Activated CD4-positive, alpha-beta T cell treated with anti-CD3 and anti-CD28 coated beads, Interleukin-2, amount 50 U/mL, for 48 hours (primary cell): ENCODE measurements at places on chromosomes 11 and 22.

- no peak for DNase-seq
These were observed 725.3 kb upstream of the CCDC179 start for GRCh38 chr11:23585416-23586104.

DNA sequence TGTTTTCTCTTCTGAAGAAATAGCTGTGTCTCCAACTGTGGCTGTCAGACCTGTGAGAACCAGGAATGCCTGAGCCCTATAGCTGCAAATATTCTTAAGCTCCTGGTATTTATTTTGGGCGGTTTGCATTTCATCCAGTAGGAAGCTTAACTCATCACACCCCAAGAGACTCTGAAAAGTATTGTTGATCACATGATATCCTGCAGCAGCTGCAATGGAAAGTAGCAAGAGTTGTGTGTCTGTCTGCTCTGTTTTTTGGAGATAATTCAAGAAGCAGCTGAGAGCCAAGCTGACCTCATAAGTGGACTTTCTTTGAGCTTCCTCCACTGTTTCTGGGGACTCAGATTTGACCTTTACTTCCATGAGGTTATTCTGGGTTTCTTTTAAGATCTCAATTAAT is 36.4 kb upstream of the MRPL17 start:
- no peak for DNase-seq

GRCh38 chr11:19673924-19674729 is 38.5 kb upstream of the NAV2 start:
- DNase-seq = no peak

DNA sequence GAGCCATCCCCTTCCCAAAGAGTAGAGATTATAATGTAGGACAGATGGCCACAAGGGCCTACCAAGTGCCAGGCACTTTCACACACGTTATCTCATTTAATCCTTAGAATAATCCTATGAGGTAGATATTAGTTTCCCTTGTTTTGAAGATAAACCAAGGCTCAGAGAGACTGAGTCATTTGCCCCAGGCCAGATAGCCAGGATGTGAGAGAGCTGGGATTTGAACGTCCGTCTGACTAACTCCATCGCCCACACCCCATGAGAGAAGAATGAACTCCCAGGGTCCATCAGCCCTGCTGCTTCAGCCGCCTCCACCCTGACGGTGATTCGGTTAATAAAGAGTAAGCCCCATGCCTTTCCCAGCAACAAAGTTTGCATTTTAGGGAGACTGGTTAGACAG is 10.7 kb downstream of the PRG3 start:
- DNase-seq = no peak

DNA sequence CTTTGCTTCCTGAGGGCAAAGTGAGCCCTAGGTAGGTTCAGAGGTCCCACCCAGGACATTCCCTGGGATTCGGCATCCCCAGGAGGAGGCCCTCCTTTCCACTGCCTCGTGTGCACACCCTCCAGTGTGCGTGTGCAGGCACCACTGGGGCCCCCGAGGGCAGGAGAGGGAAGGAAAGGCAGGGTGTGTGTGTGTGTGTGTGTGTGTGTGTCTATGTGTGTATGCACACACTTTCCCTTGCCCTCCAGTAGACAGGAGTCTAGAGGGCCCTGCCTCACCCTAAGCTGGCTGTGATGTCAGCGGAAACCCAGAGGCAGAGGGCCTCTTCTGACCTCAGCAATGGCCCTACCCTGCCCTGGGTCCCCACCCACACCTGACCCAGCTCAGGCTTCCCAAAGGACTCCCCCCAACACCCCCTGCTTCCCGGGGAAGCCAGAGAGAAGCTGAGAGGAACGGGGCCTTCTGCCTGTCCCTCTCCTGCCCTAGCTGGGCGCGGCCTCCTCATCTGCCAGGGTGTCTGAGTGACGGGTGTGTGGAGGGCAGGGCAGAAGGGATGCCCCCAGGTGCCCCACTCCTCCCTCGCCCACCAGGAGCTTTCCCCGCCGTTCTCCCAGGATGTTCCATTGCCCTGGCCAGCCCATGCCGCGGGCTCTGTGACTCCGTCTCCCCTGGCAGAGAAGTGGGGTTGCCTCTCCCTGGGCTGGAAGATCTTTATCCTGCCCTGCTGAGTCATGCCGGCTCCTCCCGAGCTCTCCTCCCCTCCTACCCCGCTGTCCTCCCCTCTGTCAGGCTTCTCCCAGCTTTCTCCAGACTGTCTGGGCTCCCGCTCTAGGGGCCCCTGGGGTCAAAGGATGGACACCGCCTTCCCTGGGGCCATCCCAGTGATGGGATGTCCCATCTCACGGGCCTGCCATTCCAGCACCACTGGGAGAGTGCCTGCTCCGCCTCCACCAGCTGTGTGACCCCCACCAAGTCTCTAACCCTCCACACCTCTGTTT is 6.0 kb upstream of the CLCF1 start:
- DNase-seq = no peak

DNA sequence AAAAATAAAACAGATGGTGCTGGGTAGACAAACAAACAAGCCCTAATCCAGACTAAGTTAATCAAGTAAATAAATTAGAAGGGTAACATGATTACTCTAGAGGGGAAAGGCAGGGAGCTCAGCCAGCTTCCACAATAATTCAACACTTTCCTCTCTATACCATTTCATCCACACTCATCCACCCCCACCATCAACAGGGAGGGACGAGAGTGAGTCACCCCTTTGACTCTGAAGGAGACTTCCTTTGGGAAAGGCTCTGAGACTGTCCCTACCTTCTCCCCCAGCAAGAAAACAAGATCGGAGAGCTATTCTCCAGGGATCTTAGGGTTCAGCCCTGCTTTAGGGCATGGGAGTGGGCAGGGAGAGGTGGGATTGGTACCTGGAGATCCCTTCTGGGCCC is 33.1 kb downstream of the TRIM66 start:
- DNase-seq = no peak

GRCh38 chr11:45304111-45304991 is 18.2 kb upstream of the SYT13 start:
- DNase-seq = no peak

GRCh38 chr11:60841797-60842667 is at the start of gene CCDC86:
Gene CCDC86 (plus strand): TSS chr11:60842113. CDS start chr11:60842125, 12 bp downstream.
- peak; percentile 99 for DNase-seq

DNA sequence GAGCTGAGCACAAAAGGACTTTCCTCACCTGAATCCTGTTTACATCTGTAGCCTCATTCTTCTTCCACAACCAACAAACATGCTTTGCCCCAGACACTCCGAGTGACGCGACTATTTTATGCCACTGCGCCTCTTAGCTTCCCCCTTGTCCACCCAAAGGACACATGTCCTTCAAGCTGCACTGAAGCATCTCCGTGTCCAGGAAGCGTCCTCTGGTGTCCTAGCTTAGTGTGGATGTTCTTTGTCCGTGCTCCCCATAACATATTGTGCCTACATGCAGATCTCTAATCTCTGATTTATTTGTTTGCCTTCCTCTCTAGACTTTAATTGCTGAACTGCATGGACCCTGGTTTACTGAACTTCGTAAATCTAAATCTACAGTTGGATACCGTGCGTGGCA is 20.1 kb upstream of the CECR2 start:
- DNase-seq = no peak

DNA sequence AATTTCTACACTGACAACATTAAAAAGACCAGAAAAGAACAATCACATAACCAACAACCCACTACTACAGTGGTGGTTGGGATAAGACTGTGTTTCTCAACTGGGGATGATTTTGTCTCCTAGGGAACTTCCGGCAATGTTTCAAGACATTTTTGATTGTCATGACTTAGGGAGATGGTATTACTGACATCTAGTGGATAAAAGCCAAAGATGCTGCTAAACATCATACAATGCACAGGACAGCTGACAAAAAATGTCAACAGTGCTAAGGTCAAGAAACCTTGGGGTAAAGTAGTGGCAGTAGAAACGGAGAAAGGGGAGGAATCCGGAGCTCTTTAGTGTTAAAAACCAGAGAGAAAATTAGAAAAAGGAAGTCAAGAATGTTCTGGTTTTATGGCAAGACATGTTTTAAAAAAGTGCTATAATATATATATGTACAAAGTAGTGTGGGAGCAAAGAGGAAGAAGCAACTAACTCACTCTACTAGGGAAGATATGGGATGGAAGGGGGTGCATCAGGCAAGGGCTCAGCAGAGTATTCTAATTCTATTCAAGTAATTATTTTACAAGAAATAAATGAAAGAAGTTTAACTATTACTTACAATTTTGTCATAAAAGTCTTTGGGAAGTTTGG is 37.2 kb downstream of the CKAP5 start:
- no peak for DNase-seq

GRCh38 chr11:64448599-64449380 is 89.8 kb downstream of the RPS6KA4 start:
- peak; percentile 85 for DNase-seq

- no peak for DNase-seq
These were observed 87.1 kb upstream of the OPCML start for GRCh38 chr11:133619397-133619796.

DNA sequence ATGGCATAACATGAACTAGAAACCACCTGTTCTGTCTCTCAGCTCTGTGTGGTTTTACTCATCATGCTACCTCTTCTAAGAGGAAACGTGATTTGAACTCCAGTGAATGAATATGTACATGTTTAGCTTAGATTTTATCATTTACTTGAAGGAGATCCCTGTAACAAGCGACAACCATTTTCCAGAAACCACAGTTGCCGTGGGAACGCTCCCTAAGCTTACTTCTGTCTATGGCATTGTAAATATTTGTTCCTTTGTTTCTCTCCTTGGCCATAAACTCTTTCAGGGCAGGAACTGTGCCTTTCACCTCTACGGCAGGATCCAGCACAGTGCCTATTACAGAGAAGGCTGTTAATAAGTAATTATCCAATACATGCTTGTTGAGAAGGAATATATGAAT is 17.1 kb upstream of the TPH1 start:
- DNase-seq = no peak

- no peak for DNase-seq
These were observed 25.5 kb downstream of the LDLRAD3 start for GRCh38 chr11:35969089-35970042.

GRCh38 chr11:7253800-7254199 is 2.1 kb downstream of the SYT9 start:
- DNase-seq = no peak
